Vein endothelial cell (primary cell): ENCODE measurements at places on chromosomes 12 and 14. TPM values are rescaled to one million over a fixed set of nuclear protein-coding genes. Genes with fewer than 3 reads are reported as not detected.

The MSRB3 gene
- total RNA-seq, result 38.5 and 45.8 TPM in 2 replicates

The LHX5 gene
- total RNA-seq, result not detected in 2 replicates

The LRTM2 gene
- total RNA-seq, result 0.10 TPM in 1 of 2 replicates, not detected in the other

The OTOGL gene
- 0.98 and 1.5 TPM in 2 replicates for total RNA-seq

The TCL1A gene
- total RNA-seq, result not detected in 2 replicates

The FOXN4 gene
- total RNA-seq, result not detected in 2 replicates

The CLEC12A gene
- total RNA-seq, result not detected in 2 replicates

The KLRC4 gene
- total RNA-seq, result not detected in 2 replicates

The IRAK3 gene
- total RNA-seq, result 9.8 and 11.6 TPM in 2 replicates

The BDKRB2 gene
- total RNA-seq, result under 0.01 and 0.38 TPM in 2 replicates

The LALBA gene
- not detected in 2 replicates for total RNA-seq

The FAM181A gene
- total RNA-seq, result not detected in 2 replicates

The CLEC4D gene
- total RNA-seq, result not detected in 2 replicates

The GPRC5A gene
- 5.0 and 11.1 TPM in 2 replicates for total RNA-seq

The TAS2R43 gene
- total RNA-seq, result 1.3 and 1.6 TPM in 2 replicates

The TCL1B gene
- not detected in 2 replicates for total RNA-seq

The APOF gene
- not detected in 2 replicates for total RNA-seq

The SLC35F4 gene
- not detected in 2 replicates for total RNA-seq

The CYP46A1 gene
- 0.19 TPM in 1 of 2 replicates, not detected in the other for total RNA-seq

The SAMD15 gene
- 0.98 and 1.6 TPM in 2 replicates for total RNA-seq

The P2RX2 gene
- total RNA-seq, result not detected in 2 replicates

The FAM90A1 gene
- total RNA-seq, result not detected in 2 replicates

The EPS8 gene
- 34.3 and 38.2 TPM in 2 replicates for total RNA-seq

The DDX55 gene
- total RNA-seq, result 22.7 and 25.2 TPM in 2 replicates

The FOXA1 gene
- 0.33 TPM in 1 of 2 replicates, not detected in the other for total RNA-seq

The SLC24A4 gene
- 0.10 TPM in 1 of 2 replicates, not detected in the other for total RNA-seq

The TAS2R50 gene
- 4.5 and 4.6 TPM in 2 replicates for total RNA-seq
